EL (cell line): ENCODE measurements at places on chromosomes 3 and 15.

- no peak for DNase-seq
Observed at GRCh38 chr15:94761574-94761973, 530.2 kb downstream of the MCTP2 start.

DNA sequence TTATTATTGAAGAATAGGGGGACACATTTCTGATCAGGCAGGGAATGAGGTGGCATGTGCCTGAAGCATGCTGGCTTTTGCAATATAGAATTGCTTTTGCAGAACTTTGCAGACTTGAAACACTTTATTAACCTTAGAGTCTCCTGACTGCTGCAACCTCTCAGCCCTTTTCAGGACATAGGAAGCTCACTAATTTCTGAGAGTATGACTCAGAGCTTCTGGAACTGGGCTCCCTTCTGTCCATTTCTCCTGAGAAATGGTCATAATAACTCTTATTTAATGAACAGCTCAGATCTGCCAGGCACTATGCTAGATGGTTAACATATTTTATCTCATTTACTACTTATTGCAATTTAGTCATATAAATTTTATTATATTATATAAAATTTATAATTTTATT, 38.6 kb upstream of the DGKG start:
- DNase-seq: peak; percentile 19

- DNase-seq: no peak
Observed at GRCh38 chr15:82552861-82553260, 12.6 kb upstream of the RPS17 start.

DNA sequence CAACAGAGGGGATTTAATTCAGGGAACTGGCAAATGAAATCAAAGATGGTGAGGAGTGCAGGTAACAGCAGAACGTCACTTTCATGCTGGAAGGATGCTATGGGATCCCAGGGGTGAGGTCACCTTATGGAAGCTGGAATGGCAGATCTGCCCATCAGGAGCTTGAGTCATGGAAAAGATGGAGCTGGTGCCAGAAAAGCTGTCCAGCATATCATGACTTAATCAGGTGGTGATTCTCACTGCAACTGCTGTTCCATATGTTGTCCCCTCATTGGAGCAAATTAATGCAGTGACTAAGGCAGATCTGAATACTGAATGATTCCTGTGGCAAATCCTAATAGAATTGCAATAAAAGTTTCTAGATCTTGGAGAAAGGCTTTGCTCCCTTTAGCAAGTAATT, 38.4 kb downstream of the HHLA2 start:
- no peak for DNase-seq

GRCh38 chr3:47578119-47578632, 489 bp downstream of the CSPG5 start:
- peak; percentile 25 for DNase-seq

DNA sequence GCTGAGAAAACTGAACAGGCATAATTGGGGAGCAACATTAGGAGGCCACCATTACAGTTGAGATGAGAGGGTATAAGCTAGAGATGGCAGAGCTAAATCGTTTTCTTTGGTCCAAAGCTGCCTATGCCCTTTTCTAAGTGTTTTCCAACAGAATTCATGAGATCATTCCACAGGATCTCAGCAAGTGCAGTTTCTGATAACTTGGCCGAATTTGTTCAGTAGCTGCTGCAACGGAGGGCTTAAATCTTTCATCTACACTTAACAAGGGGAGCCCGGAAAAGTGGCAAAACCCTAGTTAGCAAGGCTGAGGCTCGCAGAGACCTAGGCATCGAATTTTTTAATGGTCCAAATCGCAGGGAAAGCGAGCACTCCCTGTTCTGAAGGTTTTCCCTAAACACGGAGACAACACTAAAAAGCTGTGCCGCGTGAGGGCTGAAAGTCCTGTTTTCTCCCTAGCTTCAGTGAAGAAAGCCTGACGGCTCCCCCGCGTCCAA, 531 bp upstream of the BLOC1S6 start:
- DNase-seq: no peak

DNA sequence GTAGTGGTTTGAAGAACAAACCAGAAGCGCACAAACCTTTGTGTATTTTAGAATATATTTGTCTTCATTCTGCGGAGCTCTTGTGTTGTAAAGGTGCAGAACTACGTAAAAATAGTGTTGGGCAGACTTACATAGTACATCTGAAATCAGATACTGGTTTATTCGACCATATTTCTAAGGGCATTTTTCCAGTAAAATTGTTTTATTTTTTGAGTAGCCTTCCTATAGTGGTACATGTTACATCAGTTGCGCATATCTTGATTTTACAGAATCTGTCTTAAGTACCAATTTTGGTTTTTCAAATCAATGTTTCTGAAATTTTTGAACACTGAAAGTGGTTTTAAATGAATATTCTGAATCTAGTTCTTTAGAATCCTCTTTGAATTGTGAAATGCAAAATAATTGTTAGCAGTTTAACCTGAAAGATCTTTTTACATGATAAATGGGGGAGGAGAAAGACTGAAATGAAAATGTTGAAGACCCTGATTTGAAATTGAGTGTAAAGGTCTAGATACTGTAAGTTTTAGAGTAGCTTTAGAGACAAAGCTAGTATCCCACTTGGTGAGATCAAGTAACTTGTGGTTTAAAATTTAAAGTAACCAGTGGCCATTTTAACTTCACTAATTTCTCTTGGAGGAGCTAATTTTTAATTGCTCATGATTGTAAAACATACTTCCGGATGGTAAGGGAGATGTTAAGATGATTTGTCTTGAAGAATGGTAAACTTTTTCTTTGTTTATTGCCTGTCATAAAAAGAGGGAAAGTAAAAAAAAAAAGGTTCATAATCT, 15.5 kb upstream of the CHD2 start:
- no peak for DNase-seq

- peak; percentile 76 for DNase-seq
Observed at GRCh38 chr15:41772720-41773331, 1.5 kb upstream of the MAPKBP1 start.

GRCh38 chr3:59558906-59559720, 509.3 kb upstream of the CFAP20DC start:
- no peak for DNase-seq

DNA sequence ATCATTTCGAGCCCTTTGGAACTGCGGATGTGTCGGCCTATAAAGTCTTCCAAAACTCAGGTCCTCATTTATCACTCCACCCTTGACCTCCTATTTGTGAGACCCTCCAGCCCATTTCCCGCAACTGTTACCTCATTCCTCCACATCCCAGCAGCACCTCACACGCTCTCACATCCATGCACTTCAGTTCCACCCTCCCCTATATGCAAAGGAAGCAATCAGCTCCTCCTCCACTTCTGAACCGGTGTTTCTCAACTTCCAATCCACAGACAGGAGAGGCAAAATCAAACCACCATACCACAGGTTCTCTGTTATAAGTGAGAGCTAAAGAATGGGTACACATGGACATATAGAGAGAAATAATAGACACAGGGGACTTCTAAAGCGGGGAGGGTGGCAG, 36.7 kb upstream of the MECOM start:
- DNase-seq: no peak

DNA sequence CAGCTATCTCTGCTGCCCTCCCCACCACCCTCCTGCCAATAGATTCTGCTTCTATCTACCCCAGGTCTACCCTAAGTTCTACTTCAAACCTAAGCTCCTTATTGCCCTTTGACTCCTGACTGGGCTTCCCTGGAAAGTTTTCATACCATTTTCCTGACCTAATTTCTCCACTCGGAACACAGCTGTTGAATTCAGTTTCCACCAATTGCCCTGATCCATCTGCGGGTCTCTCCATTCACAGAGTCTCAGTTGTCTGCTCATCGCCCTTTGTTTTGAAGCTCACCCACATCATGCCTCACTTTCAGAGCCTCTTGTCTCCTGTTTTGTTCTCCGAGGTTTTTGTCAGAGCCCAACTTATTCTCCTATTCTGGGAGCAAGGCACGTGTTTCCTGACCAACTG, 56.8 kb upstream of the ABI3BP start:
- no peak for DNase-seq

DNA sequence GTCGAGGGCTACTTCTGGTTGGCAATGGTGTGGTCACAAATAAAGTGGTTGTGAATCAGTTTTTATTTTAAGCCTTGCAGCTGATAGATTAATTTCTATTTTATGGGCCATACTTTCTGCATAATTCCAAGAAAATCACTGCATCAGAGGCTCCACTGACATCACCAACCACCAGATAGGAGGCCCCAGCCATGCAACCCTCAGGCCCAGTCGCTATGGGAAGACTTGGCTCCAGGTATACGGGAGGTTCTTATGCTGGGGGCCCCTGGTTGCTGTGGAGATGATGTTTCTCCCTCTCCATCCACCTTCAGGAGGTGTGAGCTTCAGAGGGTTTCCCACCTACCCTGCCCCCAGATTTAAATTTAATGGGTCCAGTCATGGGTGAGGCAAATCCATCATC, 57.4 kb downstream of the ISG20 start:
- DNase-seq: no peak

GRCh38 chr3:70028361-70028760, 28.8 kb downstream of the SAMMSON start:
- no peak for DNase-seq

- DNase-seq: no peak
Observed at GRCh38 chr3:45198264-45199260, 27.5 kb downstream of the TMEM158 start.

- no peak for DNase-seq
Observed at GRCh38 chr15:94638183-94638582, 406.8 kb downstream of the MCTP2 start.

DNA sequence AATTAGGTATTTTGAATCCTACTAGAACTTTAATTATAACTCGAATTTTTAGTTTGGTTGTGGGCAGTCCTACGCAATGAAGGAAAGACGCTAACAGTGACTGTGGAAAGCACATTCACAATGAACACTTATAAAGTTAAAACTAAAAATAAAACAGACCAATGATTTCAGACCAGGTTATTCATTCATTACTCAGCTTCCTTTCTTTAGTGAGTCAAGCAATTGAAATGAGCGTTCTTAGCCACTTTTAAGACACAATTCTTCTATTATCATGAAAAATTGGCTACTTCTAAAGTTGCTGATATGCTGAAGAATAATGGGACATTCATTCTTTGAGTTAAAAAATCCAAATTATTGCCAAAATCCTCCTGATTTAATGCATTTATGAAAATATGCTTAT, 66.0 kb upstream of the CMSS1 start:
- DNase-seq: peak; percentile 73
